Nucleus accumbens (tissue), 56 donors: ENCODE measurements at places on chromosomes 3 and 15.

- no peak for DNase-seq
These were observed 58.1 kb upstream of the AGBL1 start for GRCh38 chr15:86021281-86022264.

DNA sequence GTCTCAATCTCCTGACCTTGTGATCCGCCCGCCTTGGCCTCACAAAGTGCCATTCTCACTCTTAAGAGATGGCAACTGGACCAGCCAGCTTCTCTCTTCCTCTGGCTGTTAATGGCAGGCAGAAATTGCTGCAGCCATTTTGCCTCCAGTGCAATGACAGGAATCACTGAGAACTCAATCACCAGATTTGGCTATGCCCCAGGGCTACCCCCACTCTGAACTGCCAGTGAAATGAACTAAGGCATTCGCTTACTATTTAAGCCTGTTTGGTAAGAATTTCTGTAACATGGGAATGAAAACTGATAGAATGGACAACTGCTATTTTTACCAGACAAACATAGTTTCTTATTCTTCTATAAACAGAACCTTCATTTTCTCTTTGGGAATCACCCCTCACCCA lies 24.5 kb downstream of the FOXP1 start:
- no peak for DNase-seq

GRCh38 chr3:172270557-172271166 lies 177.6 kb downstream of the GHSR start:
- DNase-seq = no peak

GRCh38 chr3:195012100-195012499 lies 258.9 kb downstream of the XXYLT1 start:
- no peak for DNase-seq

- DNase-seq = no peak
These were observed 189.7 kb downstream of the PDZRN3 start for GRCh38 chr3:73435055-73435454.

GRCh38 chr3:149496891-149497290 lies 22.4 kb downstream of the TM4SF4 start:
- DNase-seq = no peak
